Fibroblast of the aortic adventitia (primary cell): ENCODE measurements at places on chromosomes 11 and 22. TPM values are rescaled to one million over a fixed set of nuclear protein-coding genes. Genes with fewer than 3 reads are reported as not detected.

Gene FLRT1
- 0.18 TPM in 1 of 2 replicates, not detected in the other for total RNA-seq

Gene CSNK1E
- total RNA-seq, result 31.5 and 94.7 TPM in 2 replicates

Gene MS4A2
- total RNA-seq, result 0.16 TPM in 1 of 2 replicates, not detected in the other

Gene IL18BP
- 1.1 and 2.2 TPM in 2 replicates for total RNA-seq

Gene IL10RA
- total RNA-seq, result not detected in 2 replicates

Gene MPPED1
- total RNA-seq, result not detected in 2 replicates
